ENCODE measurements at places on chromosomes 16 and 17.

GRCh38 chr17:65278050-65278819 lies 141.1 kb downstream of the RGS9 start:
- peak; percentile 4 for DNase-seq

GRCh38 chr17:17887752-17888304 lies 51.0 kb upstream of the SREBF1 start:
- no peak for DNase-seq

GRCh38 chr17:45828582-45829133 lies 16.0 kb upstream of the SPPL2C start:
- no peak for DNase-seq

DNA sequence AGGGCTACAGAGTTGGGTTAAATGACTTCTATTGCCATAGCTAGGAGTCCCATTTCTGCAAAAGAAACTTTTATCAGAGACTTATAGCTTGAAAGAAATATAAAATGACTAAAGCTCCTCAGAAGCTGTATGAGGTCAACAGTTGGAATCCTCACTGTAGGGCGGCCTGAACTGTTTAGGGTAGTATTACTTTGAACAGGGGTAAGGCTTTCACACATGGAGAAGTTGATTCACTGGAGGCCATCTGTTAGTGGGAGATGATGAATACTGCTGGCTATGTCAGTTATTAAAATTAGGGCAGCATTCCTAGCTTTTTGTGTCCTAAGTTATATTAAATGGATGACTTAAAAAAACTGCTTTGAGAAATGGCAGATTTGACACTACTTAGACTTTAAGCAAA lies 6.0 kb downstream of the TTC19 start:
- no peak for DNase-seq

GRCh38 chr17:28272166-28272565 lies 46.8 kb upstream of the TMEM97 start:
- no peak for DNase-seq

- no peak for DNase-seq
Observed at GRCh38 chr16:63185235-63185780, 1149.1 kb upstream of the CDH8 start.

- peak; percentile 30 for DNase-seq
Observed at GRCh38 chr17:80847496-80848230, 144.0 kb upstream of the CHMP6 start.

- no peak for DNase-seq
Observed at GRCh38 chr17:32783602-32784001, 93.3 kb downstream of the MYO1D start.

DNA sequence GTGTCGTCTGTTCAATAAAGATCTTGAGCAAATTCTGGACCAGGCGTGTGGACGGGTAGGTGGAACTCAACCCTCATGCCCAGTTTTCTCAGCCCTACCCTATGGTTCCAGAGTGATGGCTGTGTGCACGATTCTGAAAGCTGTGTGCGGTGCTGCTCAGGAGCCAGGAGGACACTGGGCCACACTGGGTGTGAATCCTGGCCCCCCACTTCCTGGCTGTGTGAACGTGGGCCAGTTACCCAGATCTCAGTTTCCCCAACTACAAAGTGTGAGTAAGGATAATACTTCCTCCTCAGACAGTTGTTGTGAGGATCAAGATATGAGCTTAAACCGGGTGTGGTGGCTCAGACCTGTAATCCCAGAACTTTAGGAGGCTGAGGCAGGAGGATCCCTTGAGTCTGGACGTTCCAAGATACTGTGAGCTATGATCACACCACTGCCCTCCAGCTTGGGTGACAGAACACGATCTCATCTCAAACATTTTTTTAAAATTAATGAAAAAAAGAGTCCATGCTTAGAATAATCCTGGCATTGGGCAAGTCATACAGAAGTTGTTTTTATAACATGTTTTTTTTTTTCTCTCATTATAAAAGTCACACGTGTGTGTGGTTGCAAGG lies 14.7 kb upstream of the MPRIP start:
- no peak for DNase-seq

DNA sequence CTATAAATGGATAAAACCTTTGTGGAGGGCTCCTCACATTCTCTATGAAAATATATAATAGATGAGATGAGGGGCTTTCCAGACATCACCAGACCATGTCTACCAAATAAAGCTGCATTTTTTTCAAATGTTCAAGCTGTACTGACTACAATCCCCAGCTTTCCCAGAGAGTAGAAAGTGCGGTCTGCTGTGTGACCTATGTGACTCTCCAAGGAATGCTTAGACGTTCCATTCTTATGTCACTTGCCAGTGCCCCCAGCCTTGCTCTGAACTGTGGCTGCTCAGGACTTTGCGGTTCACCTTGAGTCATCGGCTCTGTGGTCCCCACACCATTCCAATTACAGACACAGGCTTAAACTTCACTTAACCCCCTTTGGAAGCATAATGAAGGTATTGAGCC lies 47.8 kb upstream of the SCNN1B start:
- no peak for DNase-seq

GRCh38 chr16:14300705-14301168 lies 229.6 kb downstream of the MRTFB start:
- no peak for DNase-seq

DNA sequence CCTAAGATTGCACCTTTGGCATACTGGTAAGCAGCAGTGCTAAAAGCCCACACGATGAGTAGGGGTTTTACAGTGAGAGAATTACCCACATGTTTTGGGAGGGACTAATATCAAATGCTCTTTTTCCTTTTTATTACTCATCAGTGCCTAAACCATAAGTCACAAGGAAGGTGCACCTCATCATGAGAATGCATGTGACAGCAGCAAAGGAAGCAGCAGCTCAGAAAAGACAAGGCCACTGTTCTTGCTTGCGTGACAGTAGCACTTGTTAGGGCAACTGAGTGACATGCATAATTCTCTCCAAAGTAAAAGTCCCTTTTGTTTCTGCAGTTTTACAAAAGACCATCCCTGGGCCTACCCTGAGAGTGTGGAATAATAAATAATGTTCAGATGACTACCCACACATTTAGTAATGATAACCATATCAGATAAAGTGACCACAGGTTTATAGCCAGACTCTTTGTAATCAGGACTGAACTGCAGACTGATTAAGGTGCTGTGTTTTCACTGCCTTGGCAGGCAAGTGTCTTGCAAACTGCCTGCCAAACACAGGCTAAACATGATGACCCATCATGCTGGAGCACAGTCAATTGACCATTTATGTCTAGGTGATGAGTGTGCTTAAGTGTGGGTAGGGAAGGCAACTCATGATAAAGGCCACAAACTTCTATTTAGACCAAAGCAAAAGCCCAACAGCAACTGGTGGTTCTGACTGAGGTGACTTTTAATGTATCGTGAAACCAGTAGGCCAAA lies 1751.4 kb downstream of the TP53TG3F start:
- DNase-seq, result no peak

GRCh38 chr17:38710985-38711384 lies 5.9 kb downstream of the MLLT6 start:
- no peak for DNase-seq

GRCh38 chr17:59365383-59365981 lies 34.0 kb downstream of the YPEL2 start:
- DNase-seq, result no peak

DNA sequence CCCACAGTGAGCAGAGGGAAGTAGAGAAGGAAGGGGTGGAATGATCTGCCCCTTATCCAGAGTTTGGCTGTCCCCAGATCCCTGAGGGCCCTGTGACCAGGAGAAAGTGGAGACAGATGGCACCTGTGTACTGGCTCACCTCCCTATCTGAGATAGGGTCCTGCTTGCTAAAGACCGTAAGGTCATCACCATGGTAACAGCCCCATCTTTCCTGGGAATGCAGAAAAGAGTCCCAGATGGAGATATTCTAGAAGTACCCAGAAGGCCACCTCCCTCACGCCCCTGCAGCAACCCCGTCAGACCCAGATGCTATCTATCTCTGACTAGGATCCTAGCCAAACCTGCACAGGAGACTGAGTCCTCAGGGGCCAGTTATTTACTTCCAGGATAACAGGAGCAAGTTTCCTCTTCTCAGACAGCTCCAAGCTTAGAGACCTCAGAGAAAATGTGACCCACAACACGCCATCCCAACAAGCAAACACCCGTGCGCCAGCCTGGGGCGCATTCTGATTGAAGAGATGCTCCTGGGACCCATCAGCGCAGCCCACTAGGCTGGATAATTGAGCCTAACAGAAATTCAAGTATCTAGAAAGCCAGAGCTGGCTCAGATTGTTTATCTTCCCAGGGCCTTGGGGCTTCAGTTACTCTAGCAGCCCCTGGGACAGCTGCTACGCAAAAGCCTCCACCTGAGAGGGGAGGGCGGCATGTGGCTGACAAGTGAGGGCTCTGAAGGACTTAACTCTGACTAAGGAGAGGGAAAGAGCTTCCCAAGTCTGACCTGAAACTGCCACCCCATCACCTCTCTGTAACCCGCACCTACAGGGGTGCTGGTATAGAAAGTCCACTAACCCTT lies 1.9 kb downstream of the ORMDL3 start:
- no peak for DNase-seq

DNA sequence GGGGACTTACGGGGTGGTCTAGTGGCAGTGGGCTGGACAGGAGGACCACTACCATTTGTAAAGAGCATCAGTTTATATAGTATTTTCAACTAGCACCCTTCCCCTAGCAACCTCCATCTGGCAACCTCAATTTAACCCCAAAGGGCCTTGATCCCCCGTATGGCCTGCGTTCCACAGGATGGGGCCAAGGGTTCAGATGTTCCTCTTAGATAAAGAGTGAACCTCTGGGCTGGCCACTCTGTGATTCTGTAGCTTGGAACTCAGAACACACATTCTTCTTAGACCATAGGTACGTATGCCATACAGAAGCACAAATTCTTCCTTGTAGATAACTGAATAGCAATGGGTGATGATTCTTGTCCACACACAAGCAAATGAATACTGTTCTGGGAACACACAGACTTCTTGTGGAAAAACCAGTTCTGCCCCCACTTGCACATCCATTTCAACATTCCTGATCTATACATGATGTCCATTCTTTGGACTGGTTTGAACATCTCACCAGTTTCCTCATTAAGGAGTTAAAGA lies 1.9 kb upstream of the GGA2 start:
- DNase-seq, result no peak

DNA sequence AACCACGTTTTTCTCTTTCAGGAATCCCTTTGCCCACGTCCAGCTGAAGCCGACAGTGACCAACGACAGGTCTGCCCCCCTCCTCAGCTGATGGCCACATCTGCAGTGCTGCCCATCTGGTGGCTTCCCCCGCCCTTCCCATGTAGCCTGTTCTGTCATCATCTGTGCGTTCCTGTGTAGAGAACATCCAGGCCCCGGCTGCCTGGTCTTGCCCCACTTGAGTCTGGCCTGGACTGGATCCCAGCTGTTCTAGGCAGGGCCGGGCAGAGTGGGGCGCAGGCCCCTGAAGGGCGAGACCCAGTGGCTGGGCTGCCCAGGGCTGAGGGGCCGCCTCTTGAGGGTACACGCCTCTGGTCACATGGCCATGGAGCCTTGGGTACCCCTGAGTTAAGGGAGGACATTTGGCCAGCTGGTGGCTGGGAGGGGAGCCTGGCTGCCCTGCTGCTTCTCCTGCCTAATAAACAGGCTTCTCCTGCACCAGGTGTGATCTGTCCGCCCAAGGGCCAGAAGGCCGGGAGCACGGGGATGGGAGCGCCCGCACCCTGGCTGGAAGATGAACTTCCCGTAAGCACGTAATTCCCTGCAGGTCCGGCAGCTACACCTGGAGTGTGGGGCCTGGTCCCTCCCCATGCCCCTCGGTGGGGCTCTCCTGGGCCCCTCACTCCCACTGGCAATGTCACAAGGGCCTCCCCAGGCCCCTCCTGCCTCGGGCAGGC lies 49.4 kb upstream of the PVALEF start:
- no peak for DNase-seq

DNA sequence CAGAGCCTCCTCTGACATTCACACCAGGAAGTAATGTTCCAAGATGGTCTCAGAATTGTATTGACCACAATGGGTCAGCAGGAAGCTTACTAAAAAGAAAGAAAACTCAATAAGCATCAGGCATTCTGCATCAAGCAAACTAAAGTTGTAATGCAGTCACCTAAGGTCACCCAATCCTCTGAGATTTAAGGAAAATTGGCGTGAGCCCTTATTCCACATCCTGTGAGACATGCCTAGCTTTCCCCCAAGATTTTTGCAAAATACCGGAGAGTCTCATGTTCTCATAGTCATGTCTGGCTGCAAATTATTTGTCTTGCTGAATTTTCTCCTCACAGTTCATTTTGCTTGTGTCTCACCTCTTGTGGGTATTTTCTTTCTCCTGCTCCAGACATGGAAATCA lies 417.1 kb upstream of the SOX9 start:
- no peak for DNase-seq

DNA sequence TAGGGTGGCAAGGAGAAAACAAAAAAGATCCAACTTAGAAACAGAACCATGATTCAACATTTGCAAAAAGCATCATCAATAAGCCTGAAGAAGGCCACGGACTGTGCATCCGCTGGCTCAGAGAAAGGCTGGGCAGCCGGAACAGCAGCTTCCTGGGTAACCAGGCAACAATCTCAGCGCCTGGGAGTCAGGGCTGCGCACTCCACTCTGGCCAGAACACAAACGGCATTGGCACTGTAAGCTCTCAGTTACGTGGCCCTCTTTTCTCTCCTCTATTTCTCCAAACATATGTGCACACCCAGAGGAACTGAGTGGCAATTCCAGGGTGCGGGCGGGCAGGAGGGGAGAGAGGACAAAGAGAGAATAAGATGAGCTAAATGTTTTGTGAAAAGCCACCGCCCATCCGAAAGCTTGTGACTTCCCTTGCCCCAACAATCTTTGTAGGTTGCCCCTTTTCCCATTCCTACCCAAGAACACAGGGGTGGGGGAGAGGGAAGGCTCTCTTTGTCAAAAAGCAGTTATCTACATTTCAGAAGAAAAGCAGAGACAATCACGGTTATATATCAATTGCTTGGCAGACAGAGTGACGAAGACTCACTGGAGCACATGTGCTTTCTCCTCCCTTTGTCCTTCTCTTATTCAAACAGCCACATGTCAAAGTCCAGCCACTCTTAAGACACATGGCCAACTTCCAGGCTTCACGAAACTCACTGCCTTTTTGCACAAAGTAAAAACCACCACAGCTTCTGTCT lies 6.6 kb upstream of the GHDC start:
- no peak for DNase-seq

GRCh38 chr16:48158296-48158695 lies 2.5 kb upstream of the ABCC12 start:
- DNase-seq, result peak; percentile 36

GRCh38 chr16:79267781-79268180 lies 332.8 kb downstream of the MAF start:
- peak; percentile 59 for DNase-seq

DNA sequence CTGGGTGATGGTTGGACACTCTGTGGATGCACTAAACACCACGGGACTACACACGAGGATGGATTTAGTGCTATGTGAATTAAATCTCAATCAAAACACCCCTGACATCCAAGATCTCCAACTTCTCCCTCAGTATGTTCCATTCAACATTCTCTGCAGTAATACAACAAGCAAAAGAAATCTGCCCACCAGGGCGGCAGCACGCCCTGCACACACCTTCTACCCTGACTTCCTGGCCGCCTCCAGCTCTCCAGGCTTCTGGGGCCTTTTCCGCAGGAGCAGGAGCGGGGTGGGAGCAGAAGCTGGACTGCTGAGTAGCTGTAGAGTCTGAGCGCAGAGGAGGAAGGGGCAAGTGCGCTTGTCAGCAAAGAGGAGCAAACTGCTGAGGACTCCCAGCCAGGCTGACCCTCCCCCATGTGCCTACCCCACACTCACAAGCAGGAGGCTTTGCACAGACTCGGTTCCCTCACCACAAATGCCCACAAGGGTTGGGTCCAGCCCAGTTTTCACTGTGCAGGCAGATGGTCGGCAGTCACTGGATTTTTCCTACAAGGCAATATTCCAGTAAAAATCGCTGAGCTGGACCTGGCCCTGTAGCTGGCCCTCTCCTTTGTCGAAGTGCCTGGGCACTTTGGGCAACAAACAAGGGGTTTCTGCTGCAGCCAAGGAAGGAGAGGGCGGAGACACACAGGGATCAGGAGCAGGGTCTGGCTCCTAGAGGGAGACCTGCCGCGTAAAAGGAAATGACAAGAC lies 22.8 kb downstream of the ZDHHC7 start:
- no peak for DNase-seq
